Testis (tissue), 5 donors: ENCODE measurements at places on chromosomes 16 and 17. TPM values are rescaled to one million over a fixed set of nuclear protein-coding genes. Genes with fewer than 3 reads are reported as not detected.

The RHBDL3 gene
- 3.5 TPM for polyA plus RNA-seq

The ADAM11 gene
- polyA plus RNA-seq, result 4.9 TPM

DNA sequence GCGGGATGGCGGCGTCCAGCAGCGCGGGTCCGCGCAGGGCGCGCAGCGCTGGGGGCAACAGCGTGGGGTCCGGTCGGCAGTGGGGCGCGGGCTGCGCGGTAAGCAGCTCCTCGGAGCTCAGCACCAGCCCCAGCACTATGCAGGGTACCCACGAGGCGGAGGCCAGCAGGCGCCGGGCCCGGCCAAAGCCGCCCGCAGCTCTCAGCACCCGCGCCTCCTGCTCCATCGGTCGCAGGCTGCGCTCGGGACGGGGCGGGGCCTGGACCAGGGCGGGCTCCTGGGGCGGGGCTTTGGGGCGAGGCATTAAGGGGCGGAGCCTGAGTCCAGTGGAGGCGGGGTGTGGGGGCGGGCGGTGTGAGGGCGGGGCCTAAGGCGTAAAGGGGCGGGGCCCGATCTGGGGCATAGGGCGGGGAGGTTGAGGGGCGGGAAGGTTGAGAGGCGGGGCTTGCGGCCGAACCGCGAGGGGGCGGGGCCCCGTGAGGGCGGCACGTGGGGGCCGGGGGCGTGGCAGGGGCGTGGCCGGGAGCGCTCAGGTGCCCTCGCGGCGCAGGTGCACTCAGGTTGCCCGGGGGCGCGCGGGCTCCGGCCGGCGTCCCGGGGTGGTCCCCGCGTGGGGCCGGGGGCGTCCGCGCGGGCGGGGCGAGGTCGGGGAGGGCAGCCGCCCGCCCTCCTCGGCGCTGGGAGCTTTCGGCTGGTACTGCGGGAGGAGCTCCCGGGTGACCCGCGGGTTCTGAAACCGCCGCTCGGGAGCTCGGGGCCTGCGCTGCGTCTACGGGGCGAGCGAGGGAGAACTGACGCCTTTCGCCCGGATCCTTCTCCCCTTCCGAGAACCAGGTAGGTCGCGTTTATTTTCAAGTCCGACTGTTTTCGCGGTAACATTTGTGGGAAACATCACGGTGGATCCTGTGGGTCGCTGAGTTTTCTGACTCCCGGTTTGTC, 1.4 kb upstream of the SLC22A31 start:
- no peak overlapping the region for H3K27ac ChIP-seq
- no peaks in the 10 kb centered on the region for H3K4me1 ChIP-seq
- H3K36me3 ChIP-seq, result no peaks in the 10 kb centered on the region
- H3K27me3 ChIP-seq, result no peaks in the 10 kb centered on the region

DNA sequence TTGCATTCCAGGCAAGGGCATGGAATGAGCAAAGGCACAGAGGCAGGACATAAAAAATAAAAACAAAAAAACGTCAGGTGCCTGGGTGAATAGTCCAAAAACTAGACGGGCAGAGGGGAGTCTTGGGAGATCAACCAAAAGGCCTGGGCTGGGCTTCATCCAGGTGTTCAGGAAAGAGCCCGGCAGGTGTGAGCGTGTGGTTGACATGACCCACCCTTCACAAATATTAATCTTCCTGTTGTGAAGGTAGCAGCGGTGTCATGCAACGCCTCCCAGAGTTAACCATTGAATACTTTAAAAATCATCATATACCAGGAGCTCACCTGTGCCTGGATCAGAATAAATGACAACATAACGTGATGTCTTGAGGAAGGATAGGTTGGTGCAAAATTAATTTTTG, 90.6 kb downstream of the USP22 start:
- H3K4me1 ChIP-seq, result no peaks in the 10 kb centered on the region
- H3K4me3 ChIP-seq, result no peak overlapping the region
- H3K27me3 ChIP-seq, result no peaks in the 10 kb centered on the region
- no peak for DNase-seq
- no peak overlapping the region for H3K27ac ChIP-seq
- H3K36me3 ChIP-seq, result no peaks in the 10 kb centered on the region

DNA sequence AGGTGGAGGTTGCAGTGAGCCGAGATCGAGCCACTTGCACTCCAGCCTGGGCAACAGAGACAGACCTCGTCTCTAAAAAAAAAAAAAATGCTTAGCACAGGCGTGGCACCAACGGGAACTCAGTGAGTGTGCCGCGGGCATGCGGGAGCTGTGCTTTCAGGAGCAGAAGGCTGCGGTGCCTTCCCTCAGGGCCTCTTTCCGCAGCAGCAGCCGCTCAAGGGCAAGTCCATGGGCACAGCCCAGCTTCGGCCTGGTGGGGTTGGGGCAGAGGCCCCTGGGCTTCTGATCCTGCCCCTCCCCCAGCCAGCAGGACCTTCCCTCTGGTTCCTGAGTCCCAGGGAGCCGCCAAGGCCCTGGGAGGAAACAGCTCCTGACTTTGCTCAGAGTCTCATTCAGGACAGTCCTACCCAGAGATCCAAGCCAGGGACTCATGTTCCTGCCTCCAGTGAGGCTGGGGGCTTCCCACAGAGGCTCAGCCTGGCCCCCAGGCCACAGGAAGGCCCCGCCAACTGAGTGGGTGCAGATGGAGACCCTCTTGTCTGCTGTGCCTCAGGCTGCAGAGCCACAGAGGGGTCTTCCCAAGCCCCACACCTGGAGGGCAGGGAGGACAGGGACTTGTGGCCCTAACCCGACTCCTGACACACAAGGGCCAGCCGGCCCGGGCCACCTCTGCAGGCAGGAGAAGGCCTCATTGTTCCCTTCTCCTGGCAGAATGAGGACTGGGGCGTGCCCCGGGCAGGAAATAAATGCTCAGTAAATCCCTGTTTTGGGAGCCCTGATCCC, 3.3 kb upstream of the ZG16B start:
- no peaks in the 10 kb centered on the region for H3K4me1 ChIP-seq
- DNase-seq, result no peak
- no peak overlapping the region for H3K27ac ChIP-seq
- H3K27me3 ChIP-seq, result no peaks in the 10 kb centered on the region

GRCh38 chr17:45732926-45733505, 51.1 kb upstream of the CRHR1 start:
- no peak overlapping the region for H3K27ac ChIP-seq
- no peak for DNase-seq
- H3K4me3 ChIP-seq, result no peak overlapping the region
- no peaks in the 10 kb centered on the region for H3K36me3 ChIP-seq
